ENCODE measurements at places on chromosomes 12 and 14. TPM values are rescaled to one million over a fixed set of nuclear protein-coding genes. Genes with fewer than 3 reads are reported as not detected.

Gene CD163
- not detected for total RNA-seq

Gene OR6C76
- total RNA-seq, result not detected

Gene PTCSC3
- not detected for total RNA-seq

Gene PMEL
- 0.37 TPM for total RNA-seq

Gene ATXN2
- total RNA-seq, result 46.8 TPM

Gene PPTC7
- total RNA-seq, result 29.2 TPM

Gene GPRC5D
- 0.22 TPM for total RNA-seq

Gene PPFIA2
- total RNA-seq, result not detected

Gene PARP2
- total RNA-seq, result 28.6 TPM

Gene INHBC
- total RNA-seq, result not detected
